ENCODE measurements at places on chromosomes 11 and 22. TPM values are rescaled to one million over a fixed set of nuclear protein-coding genes. Genes with fewer than 3 reads are reported as not detected.

DNA sequence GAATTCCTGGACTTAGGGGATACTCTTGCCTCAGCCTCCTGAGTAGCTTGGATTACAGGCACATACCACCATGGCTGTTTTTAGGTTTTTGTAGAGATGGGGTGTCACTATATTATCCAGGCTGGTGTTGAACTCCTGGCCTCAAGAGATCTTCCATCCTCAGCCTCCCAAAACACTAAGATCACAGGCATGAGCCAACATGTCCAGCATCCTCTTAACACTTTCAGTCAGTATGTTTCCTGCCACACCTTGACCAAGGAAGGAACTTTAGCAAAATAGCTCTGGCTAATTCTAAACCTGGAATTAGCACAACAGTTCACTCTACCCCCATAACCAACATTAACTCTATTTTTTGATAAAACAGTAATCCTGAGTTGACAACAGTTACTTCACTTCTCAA, 27.2 kb upstream of the DNAJB7 start:
- no peak for DNase-seq

Gene RIMBP3B
- total RNA-seq, result 0.27 TPM

- no peak for DNase-seq
Measured at GRCh38 chr22:19755722-19756287, 4.8 kb upstream of the TBX1 start.

Gene NXPE4
- not detected for total RNA-seq

Gene MRPL49
- 18.9 TPM for total RNA-seq

- DNase-seq, result peak; percentile 63
Measured at GRCh38 chr11:67452141-67452952, at the start of gene GPR152. GPR152 (minus strand) TSS chr11:67452729; CDS start chr11:67452724, 5 bp downstream.

DNA sequence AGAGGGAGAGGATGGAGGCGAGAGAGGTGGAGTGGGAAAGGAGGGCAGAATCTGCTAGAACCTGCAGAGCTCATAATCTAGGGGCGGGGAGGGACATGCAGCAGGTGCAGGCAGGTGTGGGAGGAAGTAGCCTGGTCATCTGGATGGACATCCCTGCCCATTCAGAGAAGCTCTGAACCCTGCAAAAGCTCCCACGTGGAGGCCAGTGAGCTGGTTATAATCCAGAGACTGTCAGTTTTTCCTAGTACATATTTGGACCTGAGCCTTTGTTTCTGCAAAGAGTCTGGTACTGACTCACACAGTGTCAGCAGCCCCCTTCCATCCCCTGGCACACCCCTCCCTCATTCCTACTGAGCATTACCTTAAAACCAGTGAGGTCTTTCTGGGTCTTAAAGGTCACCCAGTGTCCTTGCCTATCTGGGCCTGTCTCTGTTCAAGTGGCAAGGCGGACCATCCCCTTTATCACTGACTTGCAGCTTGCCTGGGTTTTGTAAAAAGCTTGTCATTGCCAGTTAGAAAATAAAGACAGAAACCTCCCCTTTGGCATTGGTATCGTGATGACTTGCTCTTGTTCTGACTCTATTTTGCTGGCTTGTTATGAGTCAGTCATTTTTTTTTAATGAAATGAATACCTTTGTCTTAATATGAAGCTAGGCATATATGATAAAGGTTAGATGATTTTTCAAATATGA, 26.1 kb downstream of the PTPRJ start:
- no peak for DNase-seq

GRCh38 chr11:75276686-75277085, 36.1 kb downstream of the TPBGL start:
- DNase-seq, result no peak

- DNase-seq, result no peak
Measured at GRCh38 chr22:28674121-28674563, 5.5 kb downstream of the TTC28 start.

DNA sequence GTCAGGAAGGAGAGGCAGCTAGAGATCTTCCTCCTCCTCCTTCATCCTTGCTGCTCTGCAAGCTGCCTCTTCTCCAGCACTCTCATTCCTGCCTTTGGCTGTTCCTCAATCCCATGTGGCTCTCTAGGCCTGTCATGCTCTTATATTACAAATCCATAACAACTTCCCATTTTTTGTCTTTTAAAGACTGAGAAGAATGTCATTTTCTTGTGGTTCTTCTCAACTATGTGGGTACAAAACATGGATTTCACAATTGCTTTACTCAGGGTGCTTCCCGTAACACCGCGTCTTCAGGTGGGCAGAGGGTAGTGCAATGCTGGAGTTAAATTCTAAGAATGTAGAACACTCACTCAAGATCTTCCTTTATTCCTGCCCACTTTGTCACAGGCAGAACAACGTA, 6.8 kb upstream of the CAT start:
- DNase-seq, result no peak

DNA sequence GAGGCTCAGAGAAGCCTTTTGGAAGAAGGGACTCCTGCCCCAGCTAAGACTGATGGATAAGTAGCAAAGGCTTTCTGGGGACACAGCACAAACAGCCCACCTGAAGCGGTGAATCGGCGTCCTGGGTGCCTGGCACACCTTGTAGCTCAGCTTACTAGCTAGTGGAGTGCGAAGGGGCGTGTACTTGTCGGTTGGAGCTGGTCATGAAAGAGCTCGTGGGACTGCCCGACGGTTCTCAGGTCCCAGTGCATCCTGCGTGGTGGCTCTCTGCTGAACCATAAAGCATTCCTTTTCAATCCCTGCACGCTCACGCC, 690 bp upstream of the UVRAG start:
- no peak for DNase-seq

GRCh38 chr11:109644152-109644551, 222.2 kb downstream of the C11orf87 start:
- peak; percentile 87 for DNase-seq

GRCh38 chr11:71927820-71928736, at the start of gene XNDC1N:
XNDC1N (minus strand) TSS chr11:71928594; CDS start chr11:71923353, 5,241 bp downstream.
- DNase-seq, result peak; percentile 88

- no peak for DNase-seq
Measured at GRCh38 chr11:1165256-1166041, 7.7 kb downstream of the MUC5AC start.

DNA sequence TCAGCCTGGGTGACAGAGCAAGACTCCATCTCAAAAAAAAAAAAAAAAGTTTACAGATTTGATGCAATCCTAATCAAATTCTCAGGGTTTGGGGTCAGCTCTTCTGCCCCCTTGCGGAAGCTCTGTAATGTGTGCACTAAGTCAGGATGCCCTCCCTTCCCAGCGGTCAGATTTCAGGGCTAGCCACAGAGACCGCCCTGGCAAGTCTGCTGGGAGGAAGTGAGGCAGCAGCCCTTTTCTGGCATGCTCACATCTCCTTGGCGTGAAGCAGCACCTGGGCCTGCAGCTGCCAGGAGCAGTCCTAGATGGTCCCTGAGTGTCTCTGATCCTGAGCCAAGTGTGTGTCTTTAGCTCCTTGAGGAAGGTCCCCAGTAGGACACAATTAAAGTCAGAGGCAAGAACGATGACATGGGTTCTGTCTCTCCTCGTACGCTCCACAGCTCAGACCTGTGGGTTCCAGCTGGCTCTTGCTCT, 10.9 kb upstream of the APOBEC3C start:
- DNase-seq, result peak; percentile 75

DNA sequence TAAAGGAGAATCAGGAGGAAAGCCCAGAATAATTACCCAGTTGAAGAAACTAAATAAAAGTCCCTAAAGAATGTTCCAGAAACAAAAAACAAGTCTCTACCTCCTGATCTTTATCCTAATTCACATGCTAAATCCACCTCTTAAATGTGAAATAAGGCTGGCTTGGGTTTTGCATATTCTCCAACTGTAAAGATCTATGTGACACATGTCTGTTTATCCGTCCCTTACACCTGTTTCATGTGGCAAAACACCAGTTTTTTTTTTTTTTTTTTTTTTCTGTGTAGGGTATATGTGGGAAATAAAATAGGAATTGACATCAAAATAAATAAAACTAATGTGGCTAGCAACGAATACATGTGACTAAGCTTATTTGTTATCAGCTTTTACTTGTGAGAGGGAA, 70.5 kb downstream of the NARS2 start:
- DNase-seq, result no peak

DNA sequence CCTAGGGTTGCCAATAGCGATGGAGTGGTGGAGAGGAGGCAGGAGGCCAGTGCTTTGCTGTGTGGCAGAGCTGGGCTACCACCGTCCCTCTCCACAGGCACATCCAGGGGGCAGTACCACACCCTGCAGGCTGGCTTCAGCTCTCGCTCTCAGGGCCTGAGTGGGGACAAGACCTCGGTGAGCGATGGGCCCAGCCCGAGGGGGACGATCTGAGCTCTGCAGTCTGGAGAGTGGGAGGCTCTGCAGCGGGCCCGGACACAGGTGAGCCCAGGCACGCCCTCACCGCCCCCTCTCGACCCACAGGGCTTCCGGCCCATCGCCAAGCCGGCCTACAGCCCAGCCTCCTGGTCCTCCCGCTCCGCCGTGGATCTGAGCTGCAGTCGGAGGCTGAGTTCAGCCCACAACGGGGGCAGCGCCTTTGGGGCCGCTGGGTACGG, 2.5 kb downstream of the PKP3 start:
- DNase-seq, result peak; percentile 20

- DNase-seq, result no peak
Measured at GRCh38 chr22:36831206-36831605, 14.4 kb upstream of the PVALB start.

Gene P2RY2
- 0.09 TPM for total RNA-seq
